NCI-H187 (cell line): ENCODE measurements at places on chromosomes 7 and 10.

DNA sequence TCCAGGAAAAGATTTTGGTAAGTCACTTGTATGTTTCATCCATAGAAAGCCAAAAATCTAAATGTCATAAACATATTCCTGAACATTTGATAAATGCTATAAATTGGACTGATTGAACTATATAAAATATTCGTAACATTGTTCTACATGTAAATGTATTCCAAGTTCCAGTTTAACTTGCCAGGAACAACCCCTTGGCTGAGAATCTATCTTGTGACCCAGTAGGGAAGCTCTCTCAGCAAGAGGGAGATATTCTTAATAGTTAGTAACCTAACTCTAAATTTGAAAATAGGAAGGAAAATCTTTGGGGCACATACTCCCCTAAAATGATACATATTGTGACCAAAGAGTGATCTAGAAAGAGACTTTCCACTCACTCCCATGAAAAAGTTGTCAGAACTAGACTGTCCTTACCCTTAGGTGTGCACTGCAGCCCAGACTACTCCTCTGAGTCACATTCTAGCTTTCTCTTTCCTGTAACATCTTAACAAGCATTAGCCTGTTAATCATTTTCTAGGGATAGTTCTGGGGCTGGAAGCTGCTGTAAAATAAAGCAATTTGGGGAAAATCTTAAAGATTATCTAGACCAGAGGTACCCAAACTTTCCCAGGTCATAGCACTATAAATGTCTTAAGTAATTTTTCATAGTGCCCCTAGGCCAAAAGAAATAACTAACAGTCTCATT, 73.7 kb upstream of the SKAP2 start:
- no peak for DNase-seq

GRCh38 chr10:109237682-109238081, 685.6 kb downstream of the XPNPEP1 start:
- no peak for DNase-seq

DNA sequence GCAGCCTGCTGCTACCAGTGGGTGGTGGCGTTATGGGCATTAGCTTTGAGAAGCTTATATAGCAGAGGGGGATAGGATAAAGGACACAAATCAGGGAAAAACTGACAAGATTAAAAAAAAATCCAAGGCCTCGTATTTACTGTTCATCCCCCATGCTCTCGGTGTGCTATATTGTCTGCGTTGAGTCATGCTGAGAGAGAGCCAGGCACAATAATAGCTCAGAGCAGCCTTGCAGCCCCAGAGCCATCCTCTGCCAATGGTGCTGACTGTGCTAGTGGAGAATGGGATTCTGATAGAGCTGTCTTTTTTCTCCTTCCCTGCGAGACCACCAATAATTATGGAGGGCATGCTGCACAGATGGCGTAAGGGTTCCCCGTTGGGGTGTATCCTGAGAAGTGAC, 51.7 kb upstream of the FZD1 start:
- DNase-seq, result no peak

DNA sequence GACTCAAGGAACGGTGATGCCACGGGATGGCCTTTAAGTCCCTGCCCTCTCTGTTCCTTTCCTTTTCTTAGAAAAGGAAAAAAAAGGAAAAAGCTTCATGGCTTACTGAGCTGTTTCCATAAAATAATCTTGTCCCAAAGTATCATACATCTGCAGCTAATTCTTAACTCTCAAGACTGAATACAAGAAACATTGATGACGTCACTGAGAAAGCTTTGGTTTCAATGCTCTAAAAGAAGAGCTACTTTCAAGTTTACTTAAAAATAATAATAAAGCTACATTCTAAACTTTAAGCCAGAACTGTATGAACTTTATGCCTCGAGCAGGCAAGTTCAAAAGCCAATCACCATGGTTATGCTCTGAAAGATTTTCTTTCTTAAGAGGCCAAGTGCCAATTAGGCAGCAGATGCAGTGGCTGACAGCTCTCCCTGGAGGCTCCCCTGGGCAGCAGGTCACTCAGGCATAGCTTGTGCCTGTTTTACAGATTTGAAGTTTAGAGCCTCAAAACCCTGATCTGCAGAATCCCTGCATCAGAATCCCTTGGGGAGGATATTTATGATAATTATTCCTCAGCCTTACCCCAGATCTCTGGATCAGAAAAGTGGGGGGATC, 165.0 kb downstream of the CHN2 start:
- no peak for DNase-seq

DNA sequence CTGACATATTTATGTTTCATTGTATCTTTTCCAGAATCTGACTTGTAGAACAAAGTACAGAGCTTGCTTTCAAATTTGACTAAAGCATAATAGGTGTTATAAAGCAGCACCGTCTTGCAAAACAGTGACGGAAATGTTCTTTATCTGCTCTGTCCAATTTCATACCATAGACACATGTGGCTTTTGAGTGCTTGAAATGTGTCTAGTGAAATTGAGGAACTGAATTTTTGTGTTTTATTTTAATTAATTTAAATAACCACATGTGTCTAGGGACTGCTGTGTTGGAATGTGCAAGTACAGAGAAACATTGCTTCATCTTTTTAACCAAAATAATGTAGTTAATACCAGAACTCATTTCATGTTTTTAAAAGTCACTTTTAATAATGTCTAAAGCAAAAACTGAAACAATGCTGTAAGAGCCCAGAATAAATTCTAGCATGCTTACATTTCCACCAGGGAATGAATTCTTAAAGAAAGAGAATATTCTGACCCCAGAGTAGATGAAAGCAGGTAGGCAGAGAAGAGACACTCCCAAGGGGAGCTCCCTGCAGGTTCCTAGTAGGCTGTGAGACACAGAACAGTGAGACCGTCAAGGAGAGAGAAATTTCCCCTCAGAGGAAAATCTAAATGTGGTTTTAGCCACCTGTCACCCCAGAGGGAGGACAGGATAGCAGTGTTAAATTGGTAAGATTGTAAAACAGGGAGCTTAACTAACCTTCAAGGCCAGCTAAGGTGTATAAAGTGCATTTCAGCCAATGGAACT, 175.3 kb upstream of the KMT2E start:
- DNase-seq, result no peak

- DNase-seq, result no peak
Observed at GRCh38 chr10:70551466-70551865, 51.1 kb downstream of the PRF1 start.

DNA sequence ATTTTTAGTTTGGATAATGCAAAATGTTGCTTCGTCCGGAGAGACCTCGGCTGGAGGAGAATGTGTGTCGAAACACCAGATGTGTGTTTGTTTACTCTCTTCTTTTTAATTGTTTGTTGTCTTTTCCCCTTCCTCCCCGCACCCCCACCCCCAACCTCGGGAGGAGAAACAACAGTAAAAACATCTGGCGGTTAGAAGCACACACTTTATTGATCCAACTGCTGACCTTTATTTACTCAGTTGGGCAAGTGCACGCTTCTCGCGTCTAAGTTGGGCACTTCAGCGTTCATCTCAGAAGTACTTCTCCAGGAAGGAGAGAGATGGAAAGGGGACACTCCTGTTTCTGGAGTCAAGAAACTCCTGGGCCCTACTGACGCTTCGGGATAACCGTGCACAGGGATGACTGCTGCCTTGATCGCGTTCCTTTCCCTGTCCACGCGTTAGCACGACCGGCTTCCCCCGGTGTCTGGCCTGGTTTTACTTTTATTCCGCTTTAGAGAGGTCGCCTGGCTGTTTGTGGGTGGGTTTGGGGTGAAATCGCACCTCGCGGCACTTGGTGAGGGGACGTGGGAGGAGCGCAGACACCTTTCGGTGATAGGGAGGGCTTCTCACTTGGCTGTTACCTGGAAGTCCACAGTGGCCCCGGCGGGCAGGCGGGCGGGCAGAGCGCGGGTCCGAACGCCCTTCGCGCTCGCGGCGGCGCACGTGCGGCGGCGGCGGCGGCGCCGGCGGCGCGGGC, 168.3 kb upstream of the PPP1R3A start:
- DNase-seq, result peak; percentile 69

DNA sequence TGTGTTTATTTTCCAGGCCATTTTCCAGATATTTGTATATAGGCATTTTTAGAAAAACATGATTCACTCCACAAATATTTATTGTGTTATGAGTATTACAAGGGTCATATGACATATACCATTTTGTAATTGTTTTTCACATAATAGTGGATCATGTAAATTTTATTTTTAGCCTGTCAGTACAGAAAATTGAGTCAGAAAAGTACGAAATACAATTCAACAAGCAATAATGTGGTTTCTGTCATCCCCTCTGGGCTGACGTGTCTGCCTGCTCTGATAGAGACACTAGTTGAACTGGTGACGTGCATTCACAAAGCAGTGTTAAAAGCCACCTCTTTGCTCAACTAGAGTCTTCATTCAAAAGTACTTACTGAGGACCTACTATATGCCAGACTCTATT, 97.9 kb upstream of the STEAP1B start:
- DNase-seq, result no peak

GRCh38 chr10:51767103-51767763, 67.8 kb upstream of the CSTF2T start:
- DNase-seq, result no peak

DNA sequence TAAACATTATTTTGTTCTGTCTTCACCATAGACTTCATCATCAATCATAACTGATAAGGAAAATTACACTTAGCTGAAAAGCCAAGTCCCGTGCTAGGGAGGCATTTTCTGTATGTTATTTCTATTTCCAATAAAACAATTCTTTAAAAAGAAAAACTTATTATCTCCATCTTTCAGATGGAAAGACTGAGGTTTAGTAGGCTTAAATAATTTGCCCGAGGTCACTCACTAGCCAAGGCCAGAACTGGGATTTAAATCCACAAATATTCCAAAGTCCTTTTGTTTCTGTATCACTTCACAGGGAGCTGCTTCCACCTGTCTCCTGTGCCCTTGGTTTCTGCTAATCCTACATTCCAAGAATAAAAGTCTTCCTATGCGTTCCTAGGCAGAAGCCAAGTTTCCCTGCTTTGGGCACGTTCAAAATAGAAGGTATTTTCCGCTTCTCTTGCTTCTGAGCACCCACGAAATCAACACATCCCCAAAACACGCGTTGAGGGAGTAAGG, 732 bp downstream of the CPVL start:
- DNase-seq, result no peak

GRCh38 chr10:71210542-71210871, 1.9 kb upstream of the UNC5B start:
- DNase-seq, result no peak

DNA sequence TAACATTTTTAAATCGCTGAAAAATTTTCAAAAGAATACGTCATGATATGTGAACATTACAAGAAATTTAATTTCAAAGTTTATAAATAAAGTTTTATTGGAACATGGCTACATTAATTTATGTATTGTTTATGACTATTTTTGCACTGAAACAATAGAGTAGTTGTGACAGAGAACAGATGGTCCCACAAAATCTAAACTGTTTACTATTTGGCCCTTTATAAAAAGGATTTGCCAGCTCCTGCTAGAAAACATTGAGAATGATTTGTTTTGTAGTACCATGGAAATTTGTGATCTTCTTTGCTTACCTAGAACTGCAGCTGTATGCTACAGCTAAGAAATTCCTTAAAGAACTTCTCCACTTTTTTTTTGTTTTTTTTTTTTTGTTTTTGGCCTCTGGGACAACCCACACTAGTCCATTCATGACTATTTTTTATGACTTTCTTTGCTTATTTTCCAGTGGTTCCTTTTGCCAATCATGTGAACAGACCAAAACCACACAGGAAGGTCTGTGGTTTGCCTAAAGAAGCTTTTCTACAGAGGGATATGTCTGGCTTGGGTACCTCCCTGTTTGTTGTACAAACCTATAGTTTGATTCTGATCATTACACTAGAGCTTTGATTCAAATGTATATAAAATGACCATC, 55.7 kb downstream of the ST7 start:
- no peak for DNase-seq

DNA sequence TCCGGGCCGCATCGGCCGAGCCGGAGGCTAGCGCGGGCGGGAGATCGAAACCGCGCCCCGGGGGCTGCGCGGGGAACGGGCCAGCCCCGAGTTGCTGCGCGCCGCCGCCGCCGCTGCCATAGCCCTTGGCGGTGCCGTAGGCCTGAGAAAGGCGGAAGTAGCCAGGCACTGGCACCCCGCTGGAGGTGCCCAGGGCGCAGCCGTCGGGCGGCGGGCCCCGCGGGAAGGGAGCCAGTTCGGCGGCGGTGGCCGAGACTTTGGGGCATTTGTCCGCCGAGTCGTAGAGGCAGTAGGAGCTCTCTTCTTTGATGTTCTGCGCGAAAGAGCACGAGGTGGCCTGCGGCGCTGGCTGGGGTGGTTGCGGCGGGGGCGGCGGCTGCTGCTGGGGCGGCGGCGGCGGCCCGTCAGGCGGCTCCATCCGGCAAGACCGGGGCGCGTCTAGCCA, 587 bp downstream of the HOXA10 start:
- no peak for DNase-seq

DNA sequence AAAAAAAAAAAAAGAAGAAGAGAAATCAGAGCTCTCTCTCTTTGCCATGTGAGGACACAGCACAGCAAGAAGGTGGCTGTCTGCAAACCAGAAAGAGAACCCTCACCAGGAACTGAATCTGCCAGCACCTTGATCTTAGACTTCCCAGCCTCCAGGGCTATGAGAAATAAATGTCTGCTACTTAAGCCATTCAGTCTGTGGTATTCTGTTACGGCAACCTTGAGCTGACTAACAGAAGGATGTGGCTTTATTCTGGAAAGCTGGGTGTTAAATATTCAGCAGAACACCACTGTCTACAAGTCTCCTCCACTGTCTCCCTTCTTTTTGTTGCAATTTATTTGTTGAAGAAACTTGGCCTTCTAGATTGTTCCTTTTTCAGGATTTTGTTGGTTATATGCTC, 5.0 kb downstream of the COL26A1 start:
- DNase-seq, result no peak

DNA sequence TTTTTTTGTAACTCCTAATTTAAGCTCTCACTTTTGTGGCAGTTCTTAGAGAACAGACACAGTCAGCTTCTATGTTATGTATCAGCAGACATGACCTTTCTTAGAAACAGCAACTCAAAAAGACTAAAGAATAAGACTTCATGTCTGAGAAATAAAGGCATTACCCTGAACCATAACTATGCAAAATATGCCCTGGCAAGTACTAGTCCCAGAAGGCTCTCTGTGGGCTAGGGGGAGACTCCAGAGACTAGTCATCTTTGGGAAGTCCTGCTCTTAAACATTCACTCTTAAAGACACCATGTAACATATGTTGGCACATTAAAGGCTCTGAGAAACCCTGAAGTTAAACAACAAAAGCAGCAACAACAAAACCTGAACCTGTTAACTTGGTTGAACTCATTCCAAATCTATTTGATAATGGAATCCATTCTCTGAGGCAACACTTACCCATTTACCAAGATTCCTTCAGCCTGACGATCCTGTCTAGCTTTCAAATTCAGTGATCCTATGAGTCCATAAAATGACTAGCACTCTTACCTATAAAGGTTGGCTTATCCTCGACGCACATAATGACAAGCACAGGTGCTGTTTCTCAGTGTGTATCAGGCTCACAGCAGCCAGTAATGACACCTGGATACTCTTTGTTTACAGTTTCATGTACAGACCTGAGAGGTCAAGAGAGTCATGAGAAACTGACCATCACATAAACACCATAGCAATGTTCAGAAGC, 62.3 kb downstream of the OSBPL3 start:
- no peak for DNase-seq

GRCh38 chr10:6221971-6222751, 19.4 kb downstream of the PFKFB3 start:
- DNase-seq, result no peak

- no peak for DNase-seq
Observed at GRCh38 chr7:15967551-15967950, 281.1 kb upstream of the MEOX2 start.

- DNase-seq, result no peak
Observed at GRCh38 chr7:78172267-78172757, 373.7 kb downstream of the PHTF2 start.
